CD4-positive, alpha-beta T cell (primary cell): ENCODE measurements at places on chromosomes 16 and 17. TPM values are rescaled to one million over a fixed set of nuclear protein-coding genes. Genes with fewer than 3 reads are reported as not detected.

DNA sequence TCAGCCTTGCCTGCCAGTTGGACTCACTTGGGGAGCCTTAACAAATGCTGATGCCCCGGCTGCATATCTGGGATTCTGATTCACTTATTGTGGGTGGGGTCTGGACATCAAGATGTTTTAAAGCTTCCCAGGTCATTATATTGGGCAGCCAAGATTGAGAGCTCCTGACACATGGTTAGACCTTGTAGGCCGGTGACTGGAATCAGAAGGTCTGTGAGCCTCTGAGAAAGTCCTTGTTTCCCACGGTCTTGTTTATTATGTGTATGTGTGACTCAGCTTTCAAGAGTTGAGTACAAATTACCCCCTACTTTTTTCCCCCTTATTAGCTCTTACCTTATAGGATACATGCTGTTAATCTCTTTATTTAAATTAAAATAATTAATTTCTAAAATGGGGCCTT is 103.5 kb downstream of the ABCC1 start:
- DNase-seq = no peak
- H3K4me1 ChIP-seq = no peaks in the 10 kb centered on the region
- no peaks in the 10 kb centered on the region for H3K27me3 ChIP-seq
- peaks cover 86% of the 10 kb centered on the region for H3K36me3 ChIP-seq
- H3K27ac ChIP-seq = no peak overlapping the region

DNA sequence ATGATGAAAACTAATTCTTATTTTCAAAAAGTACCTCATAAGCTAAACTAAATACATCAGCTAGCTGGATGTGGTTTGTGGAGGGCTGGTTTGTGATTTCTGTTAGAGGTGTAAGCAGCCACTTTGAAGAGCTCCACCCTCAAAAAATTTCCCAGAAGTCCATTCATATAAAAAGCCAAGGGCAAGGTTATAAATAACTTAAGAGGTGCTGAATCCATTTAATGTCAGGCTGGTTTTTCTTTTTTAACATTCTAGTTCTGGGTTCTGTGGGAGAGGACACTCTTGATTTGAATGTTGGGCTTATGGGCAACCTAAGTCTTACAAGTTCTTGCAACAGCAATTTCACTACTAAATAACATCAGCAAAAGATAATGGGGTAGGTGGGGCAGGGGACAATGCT is 3.4 kb upstream of the WIPI1 start:
- peak; percentile 76 for DNase-seq
- H3K27me3 ChIP-seq = no peaks in the 10 kb centered on the region
- no peak overlapping the region for H3K27ac ChIP-seq

- no peak overlapping the region for H3K27ac ChIP-seq
- no peaks in the 10 kb centered on the region for H3K4me1 ChIP-seq
- no peak for DNase-seq
- no peaks in the 10 kb centered on the region for H3K36me3 ChIP-seq
Observed at GRCh38 chr16:51312363-51313150, 161.5 kb upstream of the SALL1 start.

DNA sequence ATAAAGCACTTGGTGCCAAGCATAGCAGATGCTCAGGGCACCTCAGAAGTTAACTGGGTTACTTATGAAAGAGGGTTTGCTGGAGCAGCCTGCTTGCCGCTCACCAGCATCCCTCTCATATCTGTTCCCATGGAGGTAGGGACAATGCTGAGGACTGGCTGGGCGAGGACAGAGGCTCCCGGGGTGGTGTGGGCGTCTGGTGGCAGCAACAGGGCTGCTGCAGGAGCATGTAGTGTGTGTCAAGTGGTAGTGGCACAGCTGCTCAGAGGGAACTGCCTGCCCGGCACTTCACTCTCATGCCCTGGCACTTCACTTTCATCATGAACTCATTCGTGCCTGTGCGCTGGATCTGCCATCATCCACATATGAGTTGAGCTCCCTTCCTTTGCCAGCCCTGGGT is 26.9 kb upstream of the ZNHIT3 start:
- H3K27ac ChIP-seq = no peak overlapping the region
- H3K27me3 ChIP-seq = peaks cover 33% of the 10 kb centered on the region
- H3K4me1 ChIP-seq = peaks cover 3% of the 10 kb centered on the region
- no peak overlapping the region for H3K4me3 ChIP-seq
- DNase-seq = no peak
- H3K36me3 ChIP-seq = no peaks in the 10 kb centered on the region

GRCh38 chr16:87391324-87391949 is 699 bp upstream of the MAP1LC3B start:
- H3K27ac ChIP-seq = peak overlapping the region; percentile 78
- DNase-seq = no peak
- no peaks in the 10 kb centered on the region for H3K27me3 ChIP-seq
- H3K4me1 ChIP-seq = peaks cover 50% of the 10 kb centered on the region
- peaks cover 7% of the 10 kb centered on the region for H3K36me3 ChIP-seq

- no peak for DNase-seq
- H3K27me3 ChIP-seq = no peaks in the 10 kb centered on the region
- H3K4me3 ChIP-seq = no peak overlapping the region
- H3K27ac ChIP-seq = no peak overlapping the region
Observed at GRCh38 chr17:288802-289356, 63.7 kb downstream of the RPH3AL start.

DNA sequence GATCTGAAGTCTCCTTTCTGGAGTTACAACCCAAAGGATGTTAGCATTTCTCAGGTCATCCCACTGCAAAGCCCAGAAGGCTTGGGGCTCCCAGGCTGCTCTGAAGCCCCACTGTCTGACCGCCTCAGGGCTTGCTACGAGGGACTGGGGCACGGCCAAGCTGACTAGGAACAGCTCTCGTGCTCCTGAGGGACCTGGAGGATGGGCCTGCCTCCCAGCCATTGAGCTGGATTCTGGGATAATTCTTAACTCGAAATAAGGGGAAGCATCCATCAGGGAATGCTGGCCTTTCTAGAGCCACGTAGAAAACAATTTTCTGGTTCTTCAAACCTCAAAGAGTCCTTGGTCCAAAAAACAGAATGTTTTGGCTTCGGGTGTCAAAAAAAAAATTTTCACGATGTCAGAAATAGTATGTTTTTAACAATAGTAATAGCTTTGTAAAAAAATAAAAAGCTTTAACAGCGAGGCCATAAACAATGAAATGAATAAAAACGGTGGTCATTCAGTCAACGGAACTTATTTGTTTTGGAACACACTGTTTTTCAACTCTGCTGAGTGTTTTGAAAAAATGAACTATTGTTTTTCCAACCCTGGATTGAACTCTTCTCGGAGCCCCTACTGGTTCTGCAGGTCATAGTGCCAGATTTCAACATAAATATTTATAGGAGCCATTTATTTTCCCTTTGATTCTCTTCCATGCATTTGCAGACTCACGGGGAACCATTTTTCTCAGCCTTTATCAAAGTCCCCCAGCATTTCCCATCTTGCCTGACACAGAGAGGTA is 16.4 kb upstream of the HERPUD1 start:
- H3K36me3 ChIP-seq = no peaks in the 10 kb centered on the region
- H3K4me1 ChIP-seq = peaks cover 37% of the 10 kb centered on the region
- no peak overlapping the region for H3K27ac ChIP-seq

GRCh38 chr17:47208744-47209488 is at the start of gene MYL4:
Gene MYL4, plus strand, starts transcription at chr17:47209348. Its CDS starts 75 bp downstream, at chr17:47209423.
- H3K4me1 ChIP-seq = peaks cover 47% of the 10 kb centered on the region
- H3K4me3 ChIP-seq = no peak within 1 kb of the TSS
- no peak within 1 kb of the TSS for H3K27ac ChIP-seq
- no peak for DNase-seq
- no peaks in the 10 kb centered on the region for H3K27me3 ChIP-seq

GRCh38 chr16:68411086-68411485 is 37.2 kb downstream of the SMPD3 start:
- no peaks in the 10 kb centered on the region for H3K36me3 ChIP-seq
- no peak overlapping the region for H3K4me3 ChIP-seq
- no peak overlapping the region for H3K27ac ChIP-seq
- no peaks in the 10 kb centered on the region for H3K27me3 ChIP-seq
- H3K4me1 ChIP-seq = peaks cover 35% of the 10 kb centered on the region

The DCAKD gene
- total RNA-seq = 11.6 TPM

The SSTR5 gene
- not detected for total RNA-seq

The SOCS1 gene
- total RNA-seq = 71.3 TPM

The ENPP7 gene
- not detected for total RNA-seq

The DNAH9 gene
- not detected for total RNA-seq
